ENCODE measurements at places on chromosomes 7 and 10.

GRCh38 chr10:13608246-13608853, 21.6 kb downstream of the PRPF18 start:
- peak; percentile 80 for DNase-seq

- no peak for DNase-seq
These were observed 53.9 kb downstream of the ACADSB start for GRCh38 chr10:123062726-123063125.

DNA sequence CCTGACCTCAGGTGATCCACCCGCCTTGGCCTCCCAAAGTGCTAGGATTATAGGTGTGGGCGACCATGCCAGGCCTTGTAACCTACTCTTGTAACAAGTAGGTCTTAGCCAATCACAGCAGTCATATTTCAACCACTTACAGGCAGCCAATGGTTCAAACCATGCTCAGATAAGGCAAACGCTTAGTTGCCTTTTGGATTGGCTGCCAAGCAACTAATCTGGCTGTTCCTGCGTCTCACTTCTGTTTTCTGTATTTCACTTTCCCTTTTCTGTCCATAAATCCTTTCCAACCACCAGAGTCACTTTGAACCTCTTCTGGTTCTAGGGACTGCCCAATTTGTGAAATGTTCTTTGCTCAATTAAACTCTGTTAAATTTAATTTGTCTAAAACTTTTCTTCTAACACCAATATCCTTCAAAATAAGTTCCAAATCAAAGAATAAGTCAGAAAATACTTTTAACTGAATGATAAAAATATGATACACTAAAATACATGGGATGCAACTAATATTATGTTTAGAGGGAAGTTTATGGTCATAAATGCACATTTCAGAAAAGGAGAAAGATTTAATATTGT, 19.1 kb upstream of the PRF1 start:
- no peak for DNase-seq

DNA sequence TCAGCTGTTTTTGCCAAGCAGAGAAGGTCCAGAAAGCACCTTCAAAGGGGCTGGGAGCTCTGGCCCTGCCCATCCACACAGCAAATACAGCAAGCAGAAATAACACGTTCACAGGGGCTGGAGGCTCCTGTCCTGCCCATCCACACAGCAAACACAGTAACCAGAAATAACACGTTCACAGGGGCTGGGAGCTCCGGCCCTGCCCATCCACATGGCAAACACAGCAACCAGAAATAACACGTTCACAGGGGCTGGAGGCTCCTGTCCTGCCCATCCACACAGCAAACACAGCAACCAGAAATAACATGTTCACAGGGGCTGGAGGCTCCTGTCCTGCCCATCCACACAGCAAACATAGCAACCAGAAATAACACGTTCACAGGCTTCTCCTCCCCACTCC, 558.1 kb downstream of the PTPRN2 start:
- no peak for DNase-seq

DNA sequence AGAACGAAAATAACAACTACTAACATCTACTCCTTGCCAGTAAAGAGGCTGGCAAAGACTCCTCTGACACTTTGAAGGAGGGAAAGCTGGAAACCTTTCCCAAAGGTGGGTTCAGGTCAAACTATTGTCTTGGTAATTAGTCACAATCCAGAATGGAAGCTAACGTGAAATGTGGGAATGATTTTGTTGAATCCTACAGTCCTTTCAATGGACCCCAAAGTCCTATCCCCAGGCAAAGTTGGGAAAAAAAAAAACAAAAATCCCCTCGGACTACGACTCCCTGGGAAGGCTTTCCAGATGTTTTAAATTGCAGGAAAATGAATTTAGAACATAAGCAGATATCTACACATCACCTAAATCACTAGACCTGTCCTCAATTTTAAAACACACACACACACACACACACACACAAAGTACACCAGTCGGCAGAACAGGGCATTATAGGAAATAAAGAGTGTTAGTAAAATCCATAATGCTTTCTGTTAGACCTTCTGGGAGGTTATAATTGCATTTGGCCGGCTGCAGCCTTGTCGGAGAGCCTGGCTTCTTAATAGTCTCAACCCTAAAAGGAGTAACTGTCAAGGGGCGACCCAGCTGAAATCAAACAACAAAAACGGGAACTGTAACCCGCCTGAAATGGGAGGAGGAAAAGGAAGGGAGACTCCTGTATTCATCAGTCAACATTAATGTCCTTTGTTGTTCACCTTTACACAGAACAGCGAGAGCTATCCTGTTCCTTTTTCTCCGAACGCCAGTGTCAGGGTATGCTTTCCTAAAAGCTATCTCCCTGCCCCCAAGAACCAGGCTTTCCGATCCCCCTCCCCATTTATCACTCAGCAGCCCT, 1.5 kb downstream of the DOCK4 start:
- DNase-seq: no peak

DNA sequence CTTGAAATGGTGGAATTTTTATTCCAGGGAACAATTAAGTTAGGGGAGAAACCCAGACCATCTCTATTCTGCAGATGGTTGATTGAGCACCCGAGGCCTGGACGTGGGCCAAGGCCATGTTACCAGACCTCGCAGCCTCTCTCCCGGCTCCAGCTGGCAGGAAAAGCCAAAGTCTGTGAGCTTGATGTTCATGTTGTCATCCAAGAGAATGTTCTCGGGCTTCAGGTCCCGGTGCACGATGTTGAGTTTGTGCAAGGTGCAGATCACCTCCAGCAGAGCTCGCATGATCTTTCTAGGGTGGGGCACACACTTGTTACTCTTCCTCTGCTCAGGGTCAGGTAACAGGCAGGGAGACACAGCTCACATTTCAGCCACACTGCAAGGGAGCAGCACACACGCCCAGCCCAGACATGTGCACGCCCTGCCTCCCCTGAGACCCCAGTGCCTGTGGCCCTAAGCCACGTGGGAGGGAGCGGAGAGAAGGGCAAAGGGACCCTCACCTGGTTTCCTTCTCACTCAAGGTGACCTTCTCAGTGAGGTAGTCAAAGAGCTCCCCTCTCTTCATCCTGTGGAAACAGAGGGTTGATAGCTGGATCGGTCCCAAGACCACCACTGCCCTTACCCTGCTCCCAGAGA, 9.5 kb downstream of the PHKG1 start:
- DNase-seq: peak; percentile 88

Data from psoas muscle (tissue), 8 donors.